Forelimb muscle (tissue), 1 donor: ENCODE measurements at places on chromosomes 4 and X. TPM values are rescaled to one million over a fixed set of nuclear protein-coding genes. Genes with fewer than 3 reads are reported as not detected.

Gene MAOA
- 0.52 TPM for polyA plus RNA-seq

Gene MAGEB6B
- not detected for polyA plus RNA-seq

Gene NSG1
- polyA plus RNA-seq: 0.92 TPM

Gene CT45A5
- 0.89 TPM for polyA plus RNA-seq

Gene KLKB1
- 0.15 TPM for polyA plus RNA-seq

Gene USP26
- not detected for polyA plus RNA-seq

Gene MSANTD1
- 1.2 TPM for polyA plus RNA-seq

Gene RPS6KA6
- polyA plus RNA-seq: 3.8 TPM

Gene NFXL1
- 8.4 TPM for polyA plus RNA-seq

Gene MID1IP1
- polyA plus RNA-seq: 11.0 TPM

Gene NR0B1
- 0.47 TPM for polyA plus RNA-seq

Gene RASGEF1B
- polyA plus RNA-seq: 4.8 TPM
